OCI-M1 (cell line): ENCODE measurements at places on chromosomes 1 and 21.
A peak's percentile ranks its signal among the peaks of the same experiment; 100 is the strongest.

- DNase-seq = no peak
Measured at GRCh38 chr1:57142169-57142568, 176.4 kb upstream of the C8B start.

DNA sequence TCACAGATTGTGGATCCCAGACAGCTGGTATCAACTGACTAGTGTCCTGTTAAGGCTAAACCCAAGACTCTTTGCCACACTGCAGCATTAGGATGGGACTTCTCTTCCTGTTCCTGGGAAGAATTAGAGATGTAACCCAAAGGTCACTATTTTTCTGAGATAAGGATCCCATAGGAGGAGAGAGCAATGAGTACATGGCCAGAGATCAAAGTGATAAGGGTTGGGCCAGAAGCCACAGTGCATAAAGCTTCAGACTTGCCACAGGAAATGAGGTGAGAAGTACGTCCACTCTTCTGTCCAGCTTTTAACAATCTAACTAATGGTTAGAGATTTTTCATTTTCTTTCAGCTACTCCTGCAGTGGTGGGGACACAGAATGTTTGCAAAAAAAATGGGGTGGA lies at the start of gene HSD3B1:
HSD3B1 (plus strand) TSS at position 270 of the 400 bp plus-strand sequence. CDS start 267 bp downstream, outside the sequence.
- no peak for DNase-seq

DNA sequence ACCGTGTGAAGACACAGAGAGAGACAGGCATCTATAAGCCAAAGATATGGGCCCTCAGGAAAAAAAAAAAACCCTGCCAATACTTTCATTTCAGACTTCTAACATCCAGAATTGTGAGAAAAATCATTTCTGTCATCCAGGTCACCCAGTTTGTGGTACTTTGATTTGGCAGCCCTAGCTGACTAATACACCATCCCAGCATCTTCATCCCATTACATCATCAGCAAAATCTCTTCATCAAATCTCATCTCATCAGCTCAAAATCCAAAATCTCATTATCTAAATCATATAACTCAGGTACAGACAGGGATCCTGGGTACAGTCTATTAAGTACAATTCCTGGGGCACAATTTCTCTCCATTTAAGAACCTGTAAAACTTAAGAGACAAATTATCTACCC lies 51.9 kb upstream of the GJA8 start:
- no peak for DNase-seq

DNA sequence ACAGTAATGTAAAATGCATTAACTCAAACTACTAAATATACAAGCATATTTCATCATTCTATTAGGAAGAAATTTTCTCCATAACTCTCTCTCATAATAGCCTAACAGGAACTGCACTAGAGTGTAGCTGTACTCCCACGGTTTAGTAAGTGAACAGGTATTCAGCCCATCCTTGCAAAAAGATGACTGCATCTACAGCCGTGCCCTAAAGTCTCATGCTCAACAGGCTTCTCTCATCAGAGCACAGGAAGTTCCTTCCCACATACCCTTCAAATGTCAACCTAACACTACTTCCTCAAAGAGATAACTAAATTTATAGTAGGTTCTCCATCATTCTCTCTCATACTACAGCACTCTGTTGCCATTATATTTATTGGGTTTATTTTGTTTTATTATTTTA lies 251.6 kb downstream of the AKT3 start:
- peak; percentile 14 for DNase-seq

- DNase-seq = no peak
Measured at GRCh38 chr1:152251391-152251790, 27.4 kb upstream of the HRNR start.

DNA sequence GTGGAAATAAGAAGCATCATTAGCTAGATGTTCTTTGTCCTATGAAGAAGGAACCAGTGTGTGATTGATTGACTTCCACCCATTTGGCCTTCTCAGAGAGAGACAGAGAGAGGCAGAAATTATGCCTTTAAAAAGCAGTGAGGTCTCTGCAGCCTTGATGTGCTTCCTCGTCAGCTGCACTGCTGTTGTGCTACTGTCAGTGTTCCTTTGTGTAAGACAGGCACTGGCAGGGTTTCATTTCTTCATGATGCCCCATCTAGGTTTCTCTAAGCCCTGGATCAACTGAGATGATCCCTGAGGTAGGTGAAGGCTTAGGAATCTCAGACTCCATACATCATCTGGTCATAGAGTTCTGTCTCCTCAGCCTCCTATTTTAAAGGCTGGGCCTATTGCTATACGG lies 34.9 kb downstream of the GPR3 start:
- DNase-seq = no peak

DNA sequence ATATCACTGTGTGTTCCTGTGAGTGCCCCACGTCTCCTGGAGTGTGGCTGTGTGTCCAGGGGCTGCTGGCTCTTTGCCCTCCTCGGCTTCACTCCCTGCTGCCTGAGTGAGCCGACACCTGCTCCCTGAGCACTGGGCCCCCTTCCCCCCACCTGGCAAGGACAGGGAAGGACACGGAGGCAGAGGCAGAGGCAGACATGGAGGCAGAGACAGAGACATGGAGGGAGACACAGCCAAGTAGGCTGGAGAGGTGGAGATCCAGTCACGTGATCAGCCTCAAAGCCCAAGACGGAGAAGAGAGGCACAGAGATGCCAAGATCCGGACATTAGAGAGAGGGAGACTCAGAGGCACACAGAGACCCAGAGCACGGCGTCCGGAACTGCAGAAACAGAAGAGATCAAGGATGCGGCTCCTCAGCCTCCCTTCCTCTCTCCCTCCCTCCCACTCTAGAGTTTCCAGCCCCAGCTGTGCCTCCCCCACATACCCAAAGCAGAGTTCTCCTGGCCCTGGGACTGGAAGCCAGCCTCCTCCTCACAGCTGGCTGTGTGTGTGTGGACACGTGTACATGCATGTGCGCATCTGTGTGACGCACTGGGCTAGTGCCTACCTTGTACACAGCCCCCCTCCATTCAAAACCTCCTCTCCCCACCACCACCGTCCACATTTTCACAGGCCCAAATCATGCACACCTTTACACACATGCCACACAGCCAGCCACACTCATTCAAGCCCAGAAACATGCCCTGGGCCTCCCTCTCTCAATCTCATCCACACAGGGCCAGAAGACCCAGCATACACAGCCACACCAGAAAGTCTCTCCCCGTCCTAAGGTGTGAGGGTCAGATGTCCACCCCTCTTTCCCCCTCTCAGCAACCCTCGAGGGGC lies 39.1 kb upstream of the WASF2 start:
- DNase-seq = no peak

- no peak for DNase-seq
Measured at GRCh38 chr1:26353976-26354820, at the start of gene CRYBG2. Gene CRYBG2 (minus strand): TSS chr1:26354130. CDS start chr1:26346657, 7,473 bp downstream.

GRCh38 chr1:205514211-205515142 lies 10.0 kb downstream of the CDK18 start:
- DNase-seq = no peak

- DNase-seq = peak; percentile 5
Measured at GRCh38 chr1:94859174-94859573, 39.0 kb downstream of the SLC44A3 start.

DNA sequence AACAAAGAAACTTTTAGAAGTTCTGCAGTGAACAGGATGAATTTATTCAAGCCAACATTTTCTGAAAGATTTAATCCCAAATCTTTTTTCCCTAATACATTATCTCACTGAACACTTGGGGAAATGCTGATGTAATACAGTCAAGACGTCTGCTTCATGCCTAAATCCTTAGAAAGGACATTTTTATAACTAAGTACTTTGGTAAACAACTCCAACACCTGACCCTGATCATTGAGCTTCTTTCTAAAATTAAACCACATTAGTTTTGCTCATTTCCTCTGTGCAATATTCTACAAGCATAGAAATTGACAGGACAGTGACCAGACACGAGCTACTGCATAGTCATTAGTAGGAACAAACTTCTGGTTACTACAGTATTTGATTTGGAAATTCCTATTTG lies 183.5 kb downstream of the TPR start:
- DNase-seq = no peak

DNA sequence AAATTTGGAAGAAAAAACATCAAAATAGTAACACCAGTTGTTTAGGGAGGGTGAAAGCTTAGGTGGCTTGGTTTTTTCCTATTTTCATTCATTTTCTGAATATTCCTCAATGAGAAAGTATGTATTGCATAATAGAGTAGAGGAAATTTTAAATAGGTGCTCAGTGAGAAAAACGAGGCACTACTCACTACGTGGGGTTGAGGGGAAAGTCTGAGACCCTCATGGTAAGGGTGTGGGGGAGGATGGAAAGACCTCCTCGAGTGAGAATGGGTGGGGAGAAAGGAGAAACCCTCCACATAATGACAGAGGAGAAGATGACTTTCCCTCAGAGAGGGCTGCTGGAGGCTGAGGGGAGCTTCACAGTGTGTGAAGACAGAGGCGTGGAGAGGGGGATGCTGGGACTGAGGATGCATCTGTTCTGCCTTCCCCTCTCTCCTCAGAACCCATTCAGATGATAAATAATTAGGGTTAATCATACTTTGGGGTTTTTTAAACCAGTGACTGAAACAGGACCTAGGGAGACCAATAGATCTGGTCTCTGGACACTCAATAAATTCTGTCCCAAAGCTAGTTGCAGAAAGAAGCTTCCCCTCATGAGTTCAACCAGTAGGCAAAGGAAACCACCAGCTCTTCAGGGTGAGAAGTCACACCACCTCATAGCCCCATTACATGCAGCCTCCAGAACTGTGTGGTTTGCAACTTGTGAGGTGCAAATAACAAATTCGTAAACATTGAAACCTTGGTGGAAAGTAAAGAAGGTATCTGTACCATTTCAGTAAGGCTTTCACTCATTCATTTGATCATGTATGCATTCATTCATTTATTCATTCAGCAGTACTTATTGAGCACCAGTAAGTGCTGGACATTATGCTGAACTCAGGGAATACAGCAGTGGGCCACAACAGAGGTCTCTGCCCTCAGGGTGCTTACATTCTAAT lies 17.1 kb downstream of the SLAMF7 start:
- no peak for DNase-seq

GRCh38 chr1:117832453-117832852 lies 97.0 kb downstream of the GDAP2 start:
- DNase-seq = no peak

- DNase-seq = no peak
Measured at GRCh38 chr1:18283601-18284385, 176.2 kb downstream of the IGSF21 start.

DNA sequence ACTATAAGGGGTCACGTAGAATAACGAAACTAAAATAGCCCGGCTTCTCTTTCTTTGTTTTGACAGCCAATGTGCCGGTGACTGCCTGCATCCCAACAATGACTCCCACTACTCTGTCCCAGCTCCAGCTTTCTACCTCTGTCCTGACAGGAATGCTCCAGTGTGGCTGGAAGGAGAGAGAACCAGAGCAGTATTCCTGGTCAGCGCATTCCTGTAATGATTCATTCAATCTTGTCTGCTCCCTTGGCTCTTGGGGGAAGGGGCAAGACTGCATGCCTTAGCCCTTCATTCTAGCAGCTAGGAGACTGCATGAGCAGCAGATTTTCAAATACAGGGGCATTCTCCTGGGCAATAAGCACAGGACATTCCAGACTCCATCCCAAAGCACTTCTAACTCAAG lies 132.1 kb upstream of the PRMT6 start:
- peak; percentile 20 for DNase-seq

- DNase-seq = no peak
Measured at GRCh38 chr1:98351561-98351960, 310.0 kb upstream of the SNX7 start.

GRCh38 chr1:18819986-18820790 lies 39.3 kb downstream of the TAS1R2 start:
- no peak for DNase-seq

DNA sequence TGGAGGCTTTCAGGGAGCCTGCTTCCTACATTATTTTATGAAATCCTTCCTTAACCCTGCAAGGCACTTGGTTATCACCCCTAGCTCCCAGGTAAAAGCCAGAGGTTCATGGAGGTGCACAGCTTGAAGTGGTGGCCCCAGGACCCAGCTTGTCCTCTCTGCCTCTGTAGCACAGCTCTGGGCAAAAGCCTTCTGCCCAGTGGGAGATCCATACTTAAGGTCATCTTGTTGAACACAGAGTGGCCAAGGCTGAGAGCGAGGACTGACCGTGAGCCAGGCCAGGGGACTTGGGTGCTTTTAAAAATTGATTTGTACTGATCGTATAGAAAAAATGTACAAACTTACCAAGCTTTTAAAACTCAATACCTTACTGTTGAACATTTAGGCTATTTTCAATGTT lies 33.4 kb downstream of the KCNA2 start:
- no peak for DNase-seq

DNA sequence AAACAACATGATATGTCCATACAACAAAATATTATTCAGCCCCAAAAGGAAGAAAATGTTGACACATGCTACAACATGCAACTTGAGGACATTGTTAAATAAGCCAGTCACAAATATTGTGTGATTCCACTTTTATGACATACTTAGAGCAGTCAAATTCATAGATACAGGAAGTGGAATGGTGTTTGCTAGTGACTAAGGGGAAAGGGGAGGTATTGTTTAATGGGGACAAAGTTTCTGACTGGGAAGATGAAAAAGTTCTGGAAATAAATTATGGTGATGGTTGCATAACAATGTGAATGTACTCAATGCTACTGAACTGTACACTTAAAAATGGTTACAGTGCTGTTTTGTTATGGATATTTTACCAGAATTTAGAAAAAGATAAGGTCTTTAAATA lies 77.7 kb downstream of the RHOU start:
- DNase-seq = no peak

- DNase-seq = no peak
Measured at GRCh38 chr1:173433751-173434326, 43.3 kb upstream of the PRDX6 start.

DNA sequence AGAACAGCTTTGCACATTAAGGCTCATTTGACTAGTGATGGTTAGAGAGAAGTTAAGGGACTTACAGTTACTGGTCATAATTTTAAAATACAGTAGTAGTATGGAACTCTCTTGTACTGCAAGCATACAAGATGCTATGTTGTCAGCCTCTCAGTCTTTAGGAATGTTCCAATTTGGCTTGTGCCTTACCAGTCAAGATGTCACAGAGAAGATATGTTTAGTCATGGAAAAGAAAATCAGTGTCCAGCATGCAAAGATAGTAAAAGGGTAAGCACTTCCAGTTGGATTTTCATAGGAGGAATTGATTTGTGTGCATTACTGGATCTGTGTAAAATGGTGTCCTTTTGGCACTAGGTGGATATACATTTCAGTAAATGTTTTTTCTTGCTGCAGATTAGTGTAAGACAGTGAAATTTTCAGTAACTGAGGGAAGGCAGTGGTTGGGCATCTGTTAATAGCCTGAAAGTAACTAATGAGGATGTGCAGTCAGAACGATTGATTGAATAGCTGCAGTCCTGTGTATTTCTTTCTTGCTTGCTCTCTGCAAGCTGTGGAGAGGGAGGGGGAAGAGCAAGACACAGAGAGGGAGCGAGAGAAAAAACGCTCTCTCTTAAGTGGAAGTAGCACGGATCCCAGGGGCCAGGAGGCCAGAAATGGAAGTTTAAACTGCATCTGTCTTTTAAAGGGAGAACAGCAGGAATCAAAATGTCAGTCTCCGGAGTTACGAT lies 108.2 kb downstream of the CLEC20A start:
- DNase-seq = no peak

GRCh38 chr1:151993734-151994496 lies at the start of gene S100A10:
Gene S100A10 (minus strand): TSS chr1:151993859. CDS start chr1:151986230, 7,629 bp downstream.
- peak; percentile 48 for DNase-seq

- DNase-seq = peak; percentile 76
Measured at GRCh38 chr1:175208773-175209492, 16.4 kb upstream of the KIAA0040 start.

GRCh38 chr1:161836018-161836417 lies 69.9 kb downstream of the ATF6 start:
- DNase-seq = no peak

GRCh38 chr1:83929184-83929583 lies 69.7 kb downstream of the TTLL7 start:
- no peak for DNase-seq

- no peak for DNase-seq
Measured at GRCh38 chr21:42794551-42794950, 84.8 kb downstream of the WDR4 start.
